ENCODE measurements at places on chromosomes 13 and 19.

- H3K36me3 ChIP-seq = peaks cover 83% of the 10 kb centered on the region
- DNase-seq = no peak
- peaks cover 10% of the 10 kb centered on the region for H3K4me1 ChIP-seq
- peak overlapping the region; percentile 85 for H3K4me3 ChIP-seq
- H3K27me3 ChIP-seq = no peaks in the 10 kb centered on the region
- peak overlapping the region; percentile 99 for H3K27ac ChIP-seq
These were observed 278 bp upstream of the ZNF274 start for GRCh38 chr19:58182577-58182988.

GRCh38 chr13:99577934-99578917 is 77.0 kb downstream of the TM9SF2 start:
- no peak overlapping the region for H3K27ac ChIP-seq
- no peaks in the 10 kb centered on the region for H3K27me3 ChIP-seq

DNA sequence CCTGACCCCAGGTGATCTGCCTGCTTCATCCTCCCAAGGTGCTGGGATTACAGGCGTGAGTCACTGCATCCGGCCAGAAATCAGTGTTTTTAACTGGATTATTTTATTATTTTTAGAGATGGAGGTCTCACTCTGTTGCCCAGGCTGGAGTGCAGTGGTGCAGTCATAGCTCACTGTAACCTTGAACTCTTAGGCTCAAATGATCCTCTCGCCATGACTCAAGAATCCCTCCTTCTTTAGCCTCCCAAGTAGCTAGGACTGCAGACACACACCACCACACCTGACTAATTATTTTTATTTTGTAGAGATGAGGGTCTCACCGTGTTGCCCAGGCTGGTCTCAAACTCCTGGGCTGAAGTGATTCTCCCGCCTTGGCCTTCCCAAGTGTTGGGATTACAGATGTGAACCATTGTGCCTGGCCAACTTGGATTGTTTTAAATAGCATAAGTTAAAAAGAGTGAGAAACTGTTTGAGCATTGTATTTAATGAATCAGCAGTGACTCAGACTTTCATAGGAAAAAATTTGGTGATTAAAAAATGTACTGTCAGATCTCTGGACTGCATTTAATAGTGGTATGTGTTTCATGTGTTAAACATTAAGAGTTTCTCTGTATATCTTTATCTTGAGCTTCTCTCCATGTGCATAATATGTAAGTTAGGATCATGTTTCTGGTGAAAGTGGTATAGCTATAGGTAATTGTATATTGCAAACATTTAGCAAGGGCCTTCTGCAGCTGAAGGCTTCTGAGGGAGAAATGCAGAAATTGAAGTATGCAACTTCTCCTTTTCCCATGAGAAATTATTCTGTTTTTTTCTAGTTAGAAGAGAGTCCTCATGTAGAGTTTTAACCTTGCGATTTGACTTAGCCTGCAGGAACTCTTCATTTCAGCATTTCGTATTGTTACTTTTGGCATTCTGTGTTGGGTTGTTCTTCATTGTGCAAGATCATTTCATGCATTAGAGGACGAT is 121.2 kb downstream of the PCCA start:
- H3K27ac ChIP-seq = no peak overlapping the region
- no peaks in the 10 kb centered on the region for H3K27me3 ChIP-seq
- DNase-seq = no peak
- H3K4me3 ChIP-seq = no peak overlapping the region

DNA sequence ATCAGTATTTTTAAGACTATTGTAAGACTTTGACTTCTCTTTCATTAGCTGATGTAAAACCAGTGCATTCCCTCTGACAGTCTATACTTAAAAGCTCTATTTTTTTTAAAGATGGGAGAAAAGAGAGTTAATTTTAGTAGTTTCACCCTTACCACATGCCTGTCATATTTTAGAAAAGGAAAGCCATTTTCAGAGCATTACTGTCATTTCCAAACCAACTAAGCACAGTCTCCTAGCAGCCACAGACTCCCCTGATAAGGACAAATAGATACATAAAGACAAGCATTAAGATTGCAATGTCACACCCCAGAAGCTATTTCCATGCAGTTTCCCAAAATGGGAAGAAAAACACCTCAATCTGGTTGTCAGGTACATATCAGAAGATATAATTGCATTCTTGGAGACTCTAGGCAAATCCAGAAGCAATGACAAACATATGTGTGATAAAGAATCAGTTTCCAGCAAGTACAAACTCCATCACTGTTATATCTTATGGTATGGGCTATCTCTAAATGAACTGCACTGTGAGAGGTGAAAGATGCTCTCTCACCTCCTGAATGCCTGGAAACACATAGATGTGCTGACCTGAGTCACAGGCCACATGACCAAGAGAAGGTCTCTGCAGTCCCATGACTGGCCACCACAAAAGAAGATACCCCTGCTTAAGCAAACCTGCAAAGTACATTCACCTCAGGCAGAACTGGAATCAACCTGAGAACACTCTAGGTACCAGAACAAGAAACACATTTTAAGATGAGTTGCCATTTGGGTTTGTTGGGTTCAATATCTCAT is 303.3 kb downstream of the POU4F1 start:
- H3K4me3 ChIP-seq = no peak overlapping the region
- no peak overlapping the region for H3K27ac ChIP-seq
- DNase-seq = no peak
- peaks cover 3% of the 10 kb centered on the region for H3K4me1 ChIP-seq
- no peaks in the 10 kb centered on the region for H3K36me3 ChIP-seq

DNA sequence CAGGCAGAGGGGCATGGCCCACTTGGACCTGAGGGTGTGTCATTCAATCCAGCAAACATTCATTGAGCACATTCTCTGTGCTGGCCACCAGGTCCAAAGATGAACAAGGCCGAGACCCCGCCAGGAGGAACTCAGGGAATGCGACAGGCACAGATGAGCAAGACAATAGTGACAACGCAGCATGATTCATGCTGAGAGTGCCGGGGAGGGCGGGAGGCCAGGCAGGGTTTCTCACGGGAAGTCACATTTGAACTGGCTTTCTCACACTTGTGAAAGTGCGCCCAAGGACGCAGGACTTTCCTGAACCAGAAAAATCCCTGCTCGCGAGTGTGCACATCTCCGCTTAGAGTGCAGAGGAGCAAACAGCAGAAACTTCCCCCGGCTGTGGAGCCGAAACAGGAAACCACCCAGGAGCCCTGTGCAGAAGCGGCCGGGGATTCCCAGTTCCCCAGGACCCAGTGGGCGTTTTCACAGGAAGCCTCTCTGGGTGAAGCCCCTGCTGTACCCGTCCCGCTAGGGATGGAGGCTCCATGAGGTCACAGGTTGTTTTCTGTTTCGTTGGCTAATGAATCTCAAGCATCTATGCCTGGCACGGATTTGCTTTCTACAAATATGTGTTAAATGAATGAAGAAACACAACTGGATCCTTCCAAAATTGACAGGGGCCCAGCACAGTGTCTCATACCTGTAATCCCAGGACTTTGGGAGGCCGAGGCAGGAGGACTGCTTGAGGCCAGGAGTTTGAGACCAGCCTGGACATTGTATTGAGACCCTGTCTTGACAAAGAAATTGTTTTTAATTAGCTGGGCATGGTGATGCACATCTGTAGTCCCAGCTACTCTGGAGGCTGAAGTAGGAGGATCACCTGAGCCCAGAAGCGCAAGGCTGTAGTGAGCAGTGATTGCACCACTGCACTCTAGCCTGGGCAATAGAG is 68.4 kb upstream of the TM9SF2 start:
- H3K27me3 ChIP-seq = no peaks in the 10 kb centered on the region
- peak overlapping the region; percentile 96 for H3K27ac ChIP-seq
- peak overlapping the region; percentile 66 for H3K4me3 ChIP-seq
- peaks cover 4% of the 10 kb centered on the region for H3K36me3 ChIP-seq
- peaks cover 70% of the 10 kb centered on the region for H3K4me1 ChIP-seq
- peak; percentile 93 for DNase-seq

GRCh38 chr19:19871932-19872331 is 6.2 kb downstream of the ZNF253 start:
- peaks cover 44% of the 10 kb centered on the region for H3K4me1 ChIP-seq
- no peak overlapping the region for H3K4me3 ChIP-seq
- no peak for DNase-seq
- H3K27ac ChIP-seq = no peak overlapping the region
- H3K27me3 ChIP-seq = no peaks in the 10 kb centered on the region
- peaks cover 56% of the 10 kb centered on the region for H3K36me3 ChIP-seq

- H3K4me1 ChIP-seq = peaks cover 3% of the 10 kb centered on the region
- no peak overlapping the region for H3K27ac ChIP-seq
- no peaks in the 10 kb centered on the region for H3K36me3 ChIP-seq
- H3K4me3 ChIP-seq = no peak overlapping the region
- H3K27me3 ChIP-seq = peaks cover 11% of the 10 kb centered on the region
These were observed 4.6 kb downstream of the SPRY2 start for GRCh38 chr13:80336370-80336769.

DNA sequence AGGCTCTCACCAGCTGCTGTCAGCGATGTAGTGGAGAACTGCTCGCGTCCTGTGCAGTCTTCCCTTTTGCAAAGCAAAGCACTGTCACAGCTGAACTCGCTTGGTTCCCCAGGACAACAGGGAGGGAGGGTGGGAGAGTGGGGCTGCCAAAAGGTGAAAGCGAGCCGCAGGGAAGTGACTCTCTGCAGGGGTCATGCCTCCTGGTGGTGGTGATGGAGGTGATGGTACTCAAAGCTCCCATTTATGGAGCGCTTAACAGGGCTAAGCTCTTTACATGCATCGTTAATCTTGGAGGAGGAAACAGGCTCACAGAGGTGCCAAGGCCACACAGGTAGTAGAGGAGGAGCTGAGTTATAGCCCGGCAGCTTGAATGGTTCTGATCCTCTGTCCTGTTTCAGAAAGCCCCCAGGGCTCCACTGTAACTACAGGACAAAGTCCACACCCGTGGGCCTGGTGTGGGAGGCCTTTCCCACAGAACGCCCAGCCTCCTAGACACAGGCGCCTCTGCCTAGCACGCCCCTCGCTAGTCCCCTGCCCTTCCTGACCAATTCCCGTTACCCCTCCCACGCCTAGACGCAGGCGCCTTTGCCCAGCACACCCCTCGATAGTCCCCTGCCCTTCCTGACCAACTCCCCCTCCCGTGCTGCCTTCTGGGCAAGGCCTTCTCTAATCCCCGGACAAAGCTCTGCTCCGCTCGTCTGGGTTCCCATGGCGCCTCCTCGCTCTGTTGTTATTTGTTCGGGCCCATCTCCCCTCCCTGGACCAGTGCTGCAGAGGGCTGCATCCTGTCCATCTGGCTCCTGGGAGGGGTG is 10.7 kb downstream of the PPP1R37 start:
- H3K4me1 ChIP-seq = peaks cover 58% of the 10 kb centered on the region
- H3K27me3 ChIP-seq = no peaks in the 10 kb centered on the region
- H3K27ac ChIP-seq = no peak overlapping the region
- no peak for DNase-seq
- H3K36me3 ChIP-seq = peaks cover 5% of the 10 kb centered on the region

Measured in activated naive CD8-positive, alpha-beta T cell treated with anti-CD3 and anti-CD28 coated beads for 36 hours (primary cell).